NCI-H1105 treated with DMSO at 0.1 percent for 48 hours (cell line): ENCODE measurements at places on chromosomes 1 and 21.
A peak's percentile ranks its signal among the peaks of the same experiment; 100 is the strongest.

DNA sequence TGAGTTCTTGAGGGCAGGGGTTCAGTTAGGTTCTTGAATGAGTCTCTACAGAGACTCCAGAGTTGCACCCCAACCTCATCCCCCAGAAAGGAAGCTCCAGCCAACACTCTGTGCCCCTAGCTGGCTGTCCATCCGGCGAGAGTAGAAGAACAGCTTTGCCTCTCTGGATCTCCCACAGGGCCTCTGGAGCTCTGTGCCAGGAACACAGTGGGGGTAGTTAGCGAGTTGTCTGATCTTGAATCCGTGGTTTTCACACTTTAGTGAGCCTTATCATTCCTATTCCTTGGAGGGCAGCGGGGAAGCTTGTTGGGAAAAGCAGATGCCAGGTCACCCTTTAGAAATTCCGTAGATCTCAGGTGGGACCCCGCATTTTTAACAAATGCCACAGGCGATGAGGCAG, 45.0 kb downstream of the STUM start:
- DNase-seq, result no peak

- no peak for DNase-seq
These were observed 161.8 kb upstream of the NFIA start for GRCh38 chr1:60920561-60920960.

DNA sequence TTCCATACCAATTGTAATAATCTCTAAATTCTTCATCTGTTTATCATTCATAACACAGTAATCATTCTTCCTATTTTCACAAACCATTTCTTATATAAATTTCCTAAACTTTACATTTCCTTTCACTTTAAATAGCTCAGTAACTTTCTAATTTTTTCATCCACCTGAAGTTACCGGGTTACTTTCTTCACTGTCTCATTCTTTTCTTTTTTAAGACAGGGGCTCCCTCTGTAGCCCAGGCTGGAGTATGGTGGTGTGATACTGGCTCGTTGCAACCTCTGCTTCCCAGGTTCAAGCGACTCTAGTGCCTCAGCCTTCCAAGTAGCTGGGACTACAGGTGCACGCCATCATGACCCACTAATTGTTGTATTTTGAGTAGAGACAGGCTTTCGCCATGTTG, 41.3 kb downstream of the RERE start:
- DNase-seq, result no peak

- DNase-seq, result no peak
These were observed 107.5 kb upstream of the SIM2 start for GRCh38 chr21:36591326-36591970.

- no peak for DNase-seq
These were observed 200.3 kb upstream of the SGIP1 start for GRCh38 chr1:66333466-66334199.

GRCh38 chr1:20148571-20149500, 9.7 kb downstream of the PLA2G2F start:
- no peak for DNase-seq

DNA sequence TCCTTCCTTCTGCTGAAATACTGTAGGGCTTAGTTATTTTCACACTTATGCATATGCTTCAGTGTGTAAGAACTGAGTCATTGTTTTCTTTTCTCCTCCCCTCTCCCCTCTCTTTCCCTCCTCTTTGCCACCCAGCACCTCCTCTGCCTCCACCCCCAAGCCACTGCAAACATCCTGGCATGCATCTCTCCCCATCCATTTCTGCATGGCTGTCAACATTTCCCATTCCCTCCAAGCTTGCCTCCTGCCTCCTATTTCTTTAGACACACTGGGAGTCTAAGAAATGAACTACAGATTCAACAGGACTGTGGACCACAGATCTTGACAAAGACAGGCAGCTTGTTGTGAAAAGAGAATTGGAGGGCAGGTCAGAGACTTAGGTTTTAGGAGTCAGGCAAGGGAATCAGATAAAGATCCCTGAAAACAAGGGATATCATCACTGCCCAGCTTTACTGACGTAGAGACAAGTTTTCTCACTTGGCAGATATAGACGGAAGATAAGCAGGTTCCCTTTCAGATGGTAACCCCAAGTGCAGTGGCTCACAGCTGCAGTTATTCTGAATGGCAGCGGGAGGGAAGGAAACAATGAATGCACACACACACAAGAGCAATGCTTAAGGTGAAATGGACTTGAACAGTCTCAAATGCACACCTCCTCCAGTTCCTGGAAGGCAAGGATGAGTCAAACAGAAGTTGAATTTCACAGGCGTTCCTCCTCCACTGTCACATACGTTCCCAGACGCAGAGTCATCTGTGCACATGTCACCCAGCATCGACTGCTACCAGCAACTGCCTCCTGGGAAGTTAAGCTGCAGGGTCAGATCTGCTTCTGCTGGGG, 56.1 kb downstream of the HIVEP3 start:
- no peak for DNase-seq

GRCh38 chr1:17553975-17554700, 14.6 kb downstream of the ARHGEF10L start:
- no peak for DNase-seq

- no peak for DNase-seq
These were observed 114.0 kb upstream of the VANGL1 start for GRCh38 chr1:115527746-115528145.

DNA sequence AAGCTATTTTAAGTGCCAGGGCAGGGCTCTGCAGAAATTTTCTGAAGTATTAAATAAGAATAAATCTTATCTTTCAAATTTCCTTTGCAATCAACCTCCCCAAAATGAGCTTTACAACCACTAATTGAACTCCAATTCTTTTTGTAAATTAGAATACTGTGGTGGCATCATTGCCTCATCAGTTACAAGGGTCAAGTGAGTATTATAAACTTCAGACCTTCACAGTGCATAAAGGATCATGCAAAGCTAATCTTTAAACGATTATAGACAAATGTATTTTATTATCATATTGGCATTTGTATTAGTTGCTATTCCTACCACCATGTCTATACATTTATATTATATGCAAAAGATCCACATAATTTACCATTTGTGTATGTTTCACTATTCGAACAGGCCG, 7.2 kb downstream of the CHML start:
- DNase-seq, result no peak

- DNase-seq, result no peak
These were observed 23.2 kb upstream of the SYCP1 start for GRCh38 chr1:114831276-114831994.

GRCh38 chr1:202291961-202292712, 49.6 kb downstream of the UBE2T start:
- DNase-seq, result no peak

DNA sequence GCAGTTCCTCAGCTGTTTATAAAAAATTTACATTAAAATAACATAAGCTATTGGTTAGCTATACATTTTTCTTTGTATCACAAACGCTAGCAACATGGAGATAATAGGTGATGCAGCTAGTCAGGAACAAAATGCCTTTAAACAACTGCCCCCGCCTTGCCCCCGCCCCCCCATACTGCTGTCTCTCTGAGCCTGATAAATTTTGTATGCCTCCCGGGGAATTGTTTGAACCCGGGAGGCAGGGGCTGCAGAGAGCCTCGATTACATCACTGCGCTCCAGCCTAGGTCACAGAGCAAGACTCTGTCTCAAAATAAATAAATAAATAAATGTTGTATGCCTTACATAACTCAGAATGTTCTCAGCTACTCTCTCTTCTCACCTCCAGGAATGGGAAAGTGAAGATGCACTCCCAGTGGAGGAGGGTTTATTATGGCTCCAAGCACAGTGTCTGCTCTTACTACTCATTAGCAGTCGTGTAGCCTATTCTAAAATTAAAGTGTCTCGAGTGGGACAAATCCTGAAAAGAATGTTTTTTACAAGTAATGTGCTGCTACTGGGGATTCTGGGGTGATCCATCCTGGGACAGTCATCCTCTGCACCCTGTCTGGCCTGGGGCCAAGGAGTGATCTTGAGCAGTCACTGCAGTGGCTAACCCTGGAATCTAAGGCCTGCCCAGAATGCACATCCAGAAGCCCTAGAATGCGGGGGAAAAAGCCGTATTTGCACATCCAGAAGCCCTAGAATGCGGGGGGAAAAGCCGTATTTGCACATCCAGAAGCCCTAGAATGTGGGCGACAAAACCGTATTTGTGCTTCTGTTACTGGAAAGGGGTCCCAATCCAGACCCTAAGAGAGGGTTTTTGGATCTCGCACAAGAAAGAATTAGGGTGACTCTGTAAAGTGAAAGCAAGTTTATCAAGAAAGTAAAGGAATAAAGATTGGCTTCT, 39.4 kb upstream of the ZNF496 start:
- DNase-seq, result no peak

- no peak for DNase-seq
These were observed 95.9 kb downstream of the ZC3H11B start for GRCh38 chr1:219517031-219517430.

DNA sequence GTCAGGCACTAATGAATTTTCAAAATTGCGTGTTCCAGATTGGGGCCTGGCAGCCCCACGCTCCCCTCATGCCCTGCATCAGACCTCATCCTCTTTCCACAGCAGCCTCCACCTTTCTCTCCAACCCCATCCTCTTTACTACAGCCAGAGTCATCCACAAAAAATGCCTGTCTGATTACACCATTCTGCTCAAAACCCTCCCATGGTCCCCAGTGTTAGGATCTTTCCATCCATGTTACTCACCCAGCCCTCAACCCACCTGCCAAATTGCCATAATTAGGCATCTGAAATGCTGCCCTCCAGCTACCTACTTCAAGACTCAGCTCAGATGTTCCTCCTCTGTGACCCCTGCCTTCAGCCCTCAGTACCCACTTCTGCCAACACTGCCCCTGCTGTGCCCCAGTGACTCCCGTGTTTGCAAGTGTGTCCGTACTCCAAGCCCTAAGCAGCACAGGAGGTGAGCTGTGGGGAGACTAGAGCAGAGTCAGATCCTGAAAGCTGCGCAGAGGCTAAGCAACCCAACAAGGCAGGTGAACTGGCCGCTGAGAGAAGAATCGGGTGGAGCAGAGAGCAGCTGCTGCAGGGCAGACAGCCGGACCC, 715 bp upstream of the ARTN start:
- DNase-seq, result peak; percentile 46

GRCh38 chr1:43238991-43239469, 30.8 kb upstream of the TMEM125 start:
- no peak for DNase-seq

DNA sequence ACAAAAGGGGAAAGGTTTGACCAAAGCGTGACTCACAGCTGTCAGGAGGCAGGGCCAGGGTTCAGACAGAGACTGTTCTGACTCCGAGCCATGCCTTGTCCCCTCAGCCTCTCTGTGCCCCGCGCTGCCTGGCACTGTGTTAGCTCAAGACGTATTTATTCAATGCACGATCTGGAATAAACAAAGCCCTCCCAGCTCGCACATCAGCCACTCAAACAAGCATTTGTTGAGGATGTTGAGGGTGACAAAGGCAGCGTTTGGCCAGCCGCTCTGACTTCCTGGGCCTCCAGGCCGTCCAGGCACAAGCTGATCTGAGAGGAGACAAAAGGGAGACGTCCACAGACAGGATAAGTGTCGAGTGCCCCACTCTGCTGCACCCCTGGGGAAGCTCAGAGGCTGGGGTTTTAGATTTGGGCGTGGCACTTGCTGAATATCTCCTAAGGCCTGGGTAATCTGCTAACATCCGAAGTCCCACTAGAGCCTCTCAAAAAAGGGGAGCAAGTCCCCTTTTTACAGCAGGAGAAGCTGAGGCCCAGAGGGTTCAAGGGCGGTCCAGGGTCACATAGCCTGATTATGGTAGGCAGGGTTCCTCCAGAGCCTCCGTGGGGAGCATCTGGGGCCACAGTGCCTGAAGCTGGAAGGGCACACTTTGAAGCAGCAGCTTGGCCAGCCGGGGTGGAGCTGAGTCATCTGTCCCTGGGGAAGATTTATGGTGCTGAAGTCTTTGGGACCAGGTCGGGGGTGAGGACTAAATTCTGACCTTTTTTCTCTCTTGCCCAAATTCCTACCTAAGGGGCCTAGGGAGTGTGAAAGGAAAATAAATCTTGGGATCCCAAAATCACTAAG, 95.9 kb downstream of the SPSB1 start:
- no peak for DNase-seq

GRCh38 chr1:152110365-152110859, 4.8 kb downstream of the TCHH start:
- peak; percentile 32 for DNase-seq

GRCh38 chr1:26003262-26003661, 5.4 kb upstream of the PAFAH2 start:
- no peak for DNase-seq

- peak; percentile 70 for DNase-seq
These were observed 242.6 kb downstream of the PTPRU start for GRCh38 chr1:29478879-29479278.

DNA sequence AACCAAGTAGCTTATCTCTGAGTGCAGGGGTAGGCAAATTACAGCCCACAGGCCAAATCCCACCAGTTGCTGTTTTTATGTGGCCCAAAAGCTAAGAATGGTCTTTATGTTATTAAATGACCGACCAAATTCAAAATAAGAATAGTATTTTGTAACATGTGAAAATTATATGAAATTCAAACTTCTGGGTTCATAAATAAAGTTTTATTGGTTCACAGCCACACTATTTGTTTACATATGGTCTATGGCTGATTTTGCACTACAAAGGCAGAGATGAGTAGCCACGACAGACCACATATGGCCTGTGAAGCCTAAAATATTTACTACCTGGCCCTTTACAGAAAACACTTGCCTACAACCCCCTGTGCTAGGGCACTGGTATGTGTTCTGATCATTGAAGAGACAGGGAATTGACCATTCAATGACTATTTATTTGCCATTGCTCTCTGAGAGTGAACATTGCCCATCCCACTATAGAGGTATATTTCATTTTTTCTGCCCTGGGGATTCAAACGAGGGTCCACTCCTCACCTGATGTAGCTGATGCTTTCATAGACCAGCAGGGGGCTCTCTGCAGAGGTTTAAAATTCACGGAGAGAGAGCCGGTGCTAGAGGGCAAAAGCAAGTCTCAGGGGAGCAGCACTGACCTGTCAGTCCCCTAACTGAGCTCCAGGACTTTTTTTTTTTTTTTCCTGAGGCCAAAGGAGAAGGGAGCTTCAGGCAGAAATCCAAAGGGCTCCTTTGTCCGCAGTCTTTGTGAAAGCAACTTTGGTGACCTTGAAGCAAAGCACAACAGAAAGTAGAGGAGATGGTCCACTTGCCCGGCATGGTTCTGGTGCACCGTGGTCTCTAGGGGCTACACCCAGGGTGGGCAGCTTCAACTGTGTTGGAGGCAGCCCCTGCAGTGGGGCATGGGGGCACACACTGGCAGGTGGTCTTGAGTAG, 7.3 kb upstream of the GNL2 start:
- DNase-seq, result peak; percentile 51

- DNase-seq, result no peak
These were observed 72.8 kb downstream of the PLEKHA6 start for GRCh38 chr1:204286831-204287421.

- no peak for DNase-seq
These were observed 57.9 kb downstream of the PCNX2 start for GRCh38 chr1:233237647-233238046.

DNA sequence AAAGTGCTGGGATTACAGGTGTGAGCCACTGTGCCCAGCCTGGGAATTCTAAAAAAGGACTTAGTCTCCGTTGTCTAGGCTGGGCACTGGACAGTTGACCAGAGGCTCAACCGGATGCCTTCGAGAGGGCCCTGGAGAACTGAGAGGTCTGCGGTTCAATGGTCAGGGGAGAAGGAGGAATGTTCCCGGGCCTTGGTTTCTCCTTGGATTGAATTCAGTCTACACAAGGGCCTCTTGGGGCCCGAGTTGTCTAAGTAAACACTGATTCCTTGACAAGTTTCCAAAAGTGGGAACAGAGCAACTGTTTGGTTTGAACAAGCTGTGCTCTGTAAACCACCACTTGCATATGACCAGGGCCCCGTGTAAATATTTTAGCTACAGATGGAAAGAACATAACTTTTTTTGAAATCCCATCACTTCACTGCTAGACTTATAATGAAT, 29.1 kb upstream of the CAPZB start:
- DNase-seq, result no peak
